ENCODE measurements at places on chromosomes 5 and 9.
A peak's percentile ranks its signal among the peaks of the same experiment; 100 is the strongest.

- no peak for DNase-seq
Observed at GRCh38 chr9:97525451-97525850, 24.0 kb downstream of the TMOD1 start.

DNA sequence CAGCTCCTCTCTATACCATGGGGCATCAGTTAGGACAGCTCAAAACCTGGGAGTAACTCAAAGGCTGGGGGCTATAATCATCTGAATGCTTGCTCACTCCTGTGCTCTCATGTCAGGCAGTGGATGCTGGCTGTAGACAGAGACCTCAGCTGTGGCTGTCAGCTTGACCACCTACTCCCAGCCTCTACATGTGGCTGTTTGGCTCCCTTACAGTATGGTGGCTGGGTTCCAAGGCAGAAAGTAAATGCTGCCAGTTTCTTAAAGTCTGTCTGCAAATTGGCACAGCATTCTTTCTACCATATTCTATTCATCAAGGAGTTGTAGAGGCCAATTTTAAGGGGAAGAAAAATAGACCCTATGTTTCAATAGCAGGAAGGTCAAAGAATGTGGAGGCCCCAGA is 66.9 kb downstream of the TMC1 start:
- DNase-seq = no peak

- peak; percentile 66 for DNase-seq
Observed at GRCh38 chr9:136372561-136373299, 739 bp downstream of the CARD9 start.

GRCh38 chr9:5876711-5877110 is 14.0 kb upstream of the MLANA start:
- DNase-seq = no peak

DNA sequence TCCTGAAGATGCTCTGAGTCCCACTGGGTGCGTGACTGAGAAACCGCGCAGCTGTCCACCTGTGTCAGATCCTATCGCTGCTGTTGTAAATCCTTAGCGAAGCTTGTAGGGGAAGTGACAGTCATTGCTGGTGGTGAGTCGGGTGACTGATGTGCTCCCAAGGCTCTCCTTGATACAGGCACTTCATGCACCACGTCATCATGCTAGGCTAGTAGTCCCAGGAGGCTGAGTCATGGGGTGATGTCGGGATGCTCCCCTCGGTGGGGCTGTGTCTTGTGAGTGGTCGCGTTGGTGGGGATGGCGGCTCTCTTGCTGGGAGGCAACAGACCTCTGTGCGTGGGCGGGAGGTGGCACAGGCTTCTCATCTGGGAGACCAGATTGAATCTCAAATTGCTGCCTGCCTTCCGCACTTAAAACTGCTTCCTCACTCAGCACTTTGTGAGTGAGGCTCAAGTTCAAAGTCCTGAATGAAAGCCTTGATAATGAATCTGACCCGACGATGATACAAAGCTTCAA is 84.7 kb downstream of the CSNK1A1 start:
- DNase-seq = no peak

GRCh38 chr5:108143581-108143980 is 238.3 kb downstream of the FBXL17 start:
- DNase-seq = no peak

- DNase-seq = no peak
Observed at GRCh38 chr9:114389612-114390368, 2.0 kb upstream of the AKNA start.

DNA sequence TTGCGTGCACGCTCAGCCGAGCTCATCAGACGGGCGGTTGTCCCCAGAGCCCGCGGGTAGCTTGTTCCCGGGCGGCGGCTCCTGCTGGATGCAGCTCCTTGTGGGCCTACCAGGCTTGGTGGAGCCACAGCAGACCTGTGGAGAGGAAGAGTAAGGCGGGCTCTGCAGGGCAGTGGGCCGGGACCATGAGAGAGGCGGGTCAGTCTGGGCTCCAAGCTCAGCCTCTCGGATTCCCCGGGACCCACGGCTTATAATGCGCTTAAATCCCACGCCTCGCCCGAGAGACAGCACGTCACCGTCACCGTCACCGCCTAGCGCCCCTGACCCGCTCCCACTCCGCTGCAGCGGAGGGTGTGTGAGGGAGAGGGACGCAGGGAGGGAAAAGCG is 1.9 kb upstream of the ANKRD18A start:
- no peak for DNase-seq

GRCh38 chr5:113060408-113061025 is 83.9 kb downstream of the DCP2 start:
- no peak for DNase-seq

GRCh38 chr5:79505138-79505537 is 8.8 kb downstream of the HOMER1 start:
- DNase-seq = no peak

DNA sequence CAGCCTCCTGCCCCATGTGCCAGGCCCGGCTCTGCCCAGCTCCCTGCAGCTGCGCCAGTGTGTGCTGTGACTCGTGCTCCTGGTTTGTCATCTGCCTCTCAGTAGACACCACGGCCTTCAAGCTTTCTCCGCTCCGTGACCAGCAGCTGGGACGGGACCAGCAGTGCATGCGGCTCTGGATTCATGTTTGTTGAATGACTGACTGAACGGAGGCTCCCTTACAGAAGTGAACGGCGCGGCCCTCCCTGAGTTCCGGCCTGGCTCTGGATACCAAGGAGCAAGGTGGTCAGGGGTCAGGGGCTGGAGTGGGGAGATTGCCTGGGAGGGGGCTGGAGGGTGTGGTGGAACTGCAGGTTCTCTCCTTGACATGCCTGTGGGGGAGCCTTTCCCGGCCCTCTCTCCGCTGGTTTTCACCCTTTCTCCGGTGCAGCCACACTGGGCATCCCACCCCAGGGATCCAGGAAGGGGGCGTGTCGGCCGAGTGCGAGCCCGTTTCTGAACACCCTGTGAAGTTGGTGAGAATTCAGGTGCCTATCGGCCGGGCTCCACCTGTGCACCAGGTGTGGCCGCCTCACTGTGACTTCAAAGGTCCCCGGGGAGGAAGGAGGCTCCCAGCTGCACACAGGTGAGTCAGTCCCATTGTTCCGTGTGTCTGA is 11.1 kb upstream of the CEP72 start:
- DNase-seq = no peak

DNA sequence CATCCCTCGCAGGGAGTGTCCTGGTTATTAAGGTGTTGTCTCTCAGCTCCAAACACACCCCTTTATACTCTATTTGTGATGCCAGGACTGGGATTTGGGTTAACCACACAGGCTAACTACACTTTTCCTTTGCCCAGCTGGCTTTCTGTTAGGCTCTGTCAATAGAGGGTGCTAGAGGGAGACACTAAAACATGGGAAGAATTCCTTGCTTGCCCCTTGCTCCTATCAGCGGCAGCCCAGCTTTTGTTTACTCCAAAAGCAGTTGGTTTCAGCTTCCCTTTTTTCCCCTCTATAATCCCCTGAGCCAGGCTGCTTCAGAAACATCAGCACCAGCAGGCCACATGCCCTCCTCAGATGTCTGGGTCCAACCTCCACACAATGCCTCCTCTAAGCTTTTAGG is 297.1 kb downstream of the KCTD16 start:
- no peak for DNase-seq

DNA sequence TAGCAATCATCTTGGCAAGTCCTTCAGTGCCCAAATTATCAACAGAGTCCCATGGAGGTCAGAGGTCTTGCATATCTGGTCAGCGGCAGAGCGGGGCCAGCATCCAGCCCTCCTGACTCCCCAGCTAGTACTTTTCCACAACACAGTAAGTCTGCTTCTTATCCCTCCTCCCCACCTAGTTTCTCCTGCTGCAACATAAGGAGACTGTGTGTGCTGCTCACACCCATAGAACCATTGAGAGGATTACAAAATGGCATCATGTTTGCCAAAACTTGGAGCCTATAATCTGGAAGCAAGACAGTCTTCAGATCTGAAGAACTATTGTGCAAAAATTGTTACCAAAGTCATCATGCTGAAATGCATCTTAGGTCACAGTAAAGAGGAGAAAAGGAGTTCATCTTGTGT is 125.8 kb upstream of the ZNF366 start:
- no peak for DNase-seq

DNA sequence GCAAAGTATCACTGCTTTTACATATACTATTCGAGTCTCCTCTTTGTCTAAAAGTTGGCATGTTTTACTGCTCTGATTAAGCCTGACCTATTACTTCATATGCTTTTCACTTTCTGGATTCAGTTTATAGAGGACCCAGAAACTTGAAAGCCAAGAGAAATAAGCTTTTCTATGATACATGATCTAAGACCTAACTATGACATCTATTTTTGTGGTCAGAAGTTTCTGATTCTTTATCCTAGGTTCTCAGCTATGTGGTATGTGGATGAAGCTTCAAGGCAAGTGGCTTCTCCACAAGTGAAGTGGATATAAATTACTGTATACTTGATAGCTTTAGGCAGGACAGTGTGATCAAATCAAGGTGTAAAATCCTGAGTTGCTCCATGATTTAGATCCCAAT is 6.3 kb downstream of the EDIL3 start:
- DNase-seq = no peak

GRCh38 chr9:114845373-114845772 is 39.5 kb upstream of the TNFSF15 start:
- DNase-seq = no peak

DNA sequence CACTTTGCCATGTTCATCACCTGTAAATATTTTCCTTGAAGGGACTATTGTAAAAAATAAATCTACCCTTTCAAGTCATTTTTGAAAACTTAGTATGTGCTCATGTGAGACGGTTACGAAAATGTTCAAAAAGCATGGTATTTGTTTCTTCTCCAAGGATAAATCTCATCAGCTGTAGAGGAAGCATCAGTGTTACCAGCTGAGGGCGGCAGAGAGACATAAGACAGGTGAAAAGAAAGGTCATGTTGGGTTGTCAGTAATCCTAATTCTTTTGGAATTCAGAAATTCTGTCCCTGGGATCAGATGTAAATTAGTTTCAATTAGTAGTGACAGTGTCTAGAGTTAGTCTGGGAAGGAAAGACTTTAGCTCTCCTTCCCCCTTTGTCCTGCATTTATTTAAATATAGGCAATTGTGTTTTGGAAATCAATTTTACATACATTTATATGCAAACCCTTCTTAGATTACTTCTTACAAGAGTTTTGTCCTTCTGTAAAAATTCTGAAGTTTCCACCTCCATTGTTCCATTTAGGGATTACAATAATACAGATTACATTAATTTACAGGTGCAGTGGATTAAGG is 791.9 kb upstream of the CDH6 start:
- peak; percentile 53 for DNase-seq

DNA sequence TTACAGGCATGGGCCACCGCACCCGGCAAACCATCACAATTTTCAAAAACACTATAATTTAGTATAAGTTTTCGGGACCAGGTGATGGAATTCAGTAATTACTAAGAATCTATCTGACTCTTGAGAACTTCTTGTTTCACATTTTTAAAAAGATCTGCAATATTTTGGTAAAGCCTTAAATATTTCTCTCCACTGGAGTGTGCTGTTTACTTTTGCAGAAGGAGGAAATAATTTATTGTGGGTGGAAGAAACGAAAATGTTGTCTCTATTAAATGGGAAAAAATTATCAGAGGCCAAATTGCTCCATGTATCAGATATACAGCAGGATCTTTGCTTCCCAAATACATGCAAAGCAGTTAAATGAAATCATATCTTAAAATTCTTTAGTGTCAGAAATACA is 566.8 kb upstream of the CYLC2 start:
- DNase-seq = no peak

Data from hematopoietic multipotent progenitor cell (in vitro differentiated cells).